ENCODE measurements at places on chromosomes 13 and 19.

GRCh38 chr13:64429691-64430090 is 2800.4 kb downstream of the PCDH9 start:
- DNase-seq, result no peak

DNA sequence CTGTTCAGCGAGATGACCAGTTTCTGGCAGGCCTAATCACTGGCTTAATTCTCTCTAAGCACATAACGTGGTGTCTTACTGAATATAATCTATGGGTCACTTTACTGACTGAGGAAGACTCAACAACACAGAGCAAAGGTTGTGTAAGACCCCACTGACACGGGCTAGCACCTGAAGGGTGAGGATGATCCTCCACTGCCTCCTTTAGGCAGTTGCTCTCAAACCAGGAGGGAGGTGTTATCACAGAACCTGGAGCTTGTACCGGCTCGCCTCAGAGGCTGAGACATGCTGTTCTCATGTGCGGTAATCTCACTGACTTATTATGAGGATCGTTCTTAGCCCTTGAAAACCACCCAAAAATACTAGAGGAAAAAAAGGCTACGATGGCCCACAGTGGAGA is 28.3 kb downstream of the RCBTB2 start:
- DNase-seq, result no peak

- DNase-seq, result no peak
These were observed 276.4 kb upstream of the EDNRB start for GRCh38 chr13:78194904-78195639.

- DNase-seq, result no peak
These were observed 23.8 kb downstream of the PRKD2 start for GRCh38 chr19:46692918-46693722.

DNA sequence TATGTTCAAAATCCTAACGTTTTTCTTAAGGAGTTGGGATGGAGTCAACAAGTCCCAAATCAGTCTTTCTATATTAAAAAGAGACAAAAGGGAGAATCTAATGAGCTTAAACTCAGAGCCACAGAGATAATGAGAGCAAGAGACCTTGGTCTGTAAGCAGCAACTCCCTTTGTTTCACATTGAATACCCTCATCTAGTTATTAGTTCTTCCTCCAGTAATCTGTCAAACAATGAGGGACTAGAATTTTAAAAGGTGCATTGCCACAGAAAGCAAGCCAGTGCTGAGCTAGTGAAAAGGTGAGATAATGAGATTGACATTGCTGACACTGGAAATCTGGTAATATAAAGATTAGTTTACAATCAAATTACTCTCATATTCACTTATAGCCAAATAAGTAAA is 718.6 kb downstream of the DACH1 start:
- no peak for DNase-seq

DNA sequence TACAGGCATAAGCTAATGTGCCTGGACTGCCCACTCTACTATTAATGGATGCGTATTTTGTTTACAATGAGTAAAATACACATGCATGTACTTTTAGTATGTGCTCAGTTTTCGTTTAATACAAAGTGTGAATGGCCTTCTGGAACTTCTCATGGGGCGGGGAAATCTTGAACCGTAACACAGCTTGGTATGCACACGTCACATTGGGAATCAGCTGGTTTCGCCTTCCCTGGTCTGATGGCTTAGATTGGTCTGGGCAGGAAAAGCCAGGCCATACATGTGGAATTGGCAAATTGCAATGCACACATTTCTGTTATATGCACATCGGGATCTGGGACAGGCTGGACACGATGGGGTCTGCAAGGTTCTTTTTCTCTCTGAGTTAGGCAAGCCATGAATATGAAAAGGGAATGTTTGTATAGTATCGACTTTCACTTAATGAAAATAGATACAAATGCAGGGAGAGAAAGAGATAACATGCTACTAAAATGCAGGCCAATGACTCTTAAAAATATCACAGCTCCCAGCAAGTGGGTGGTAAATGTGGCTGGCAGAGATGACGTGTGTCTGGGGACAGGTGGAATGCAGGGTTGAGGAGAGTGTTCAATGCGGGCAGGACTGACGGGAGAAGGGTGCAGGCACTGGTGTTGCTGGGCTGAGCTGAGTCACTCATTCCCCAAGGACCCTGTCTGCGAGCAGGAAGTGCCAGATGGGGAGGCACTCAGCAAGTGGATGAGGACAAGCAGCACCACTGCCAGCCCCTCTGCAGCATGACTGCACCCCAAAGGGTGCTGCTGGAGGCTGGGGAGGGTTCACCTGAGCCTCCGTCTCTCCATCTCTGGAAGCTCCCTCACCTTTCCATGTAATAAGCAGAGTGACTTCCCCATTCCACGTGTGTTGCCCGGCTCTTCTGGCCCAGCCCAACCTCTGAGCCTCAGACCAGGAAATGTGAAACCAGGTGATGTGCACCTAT is 204.0 kb upstream of the GPR12 start:
- no peak for DNase-seq

DNA sequence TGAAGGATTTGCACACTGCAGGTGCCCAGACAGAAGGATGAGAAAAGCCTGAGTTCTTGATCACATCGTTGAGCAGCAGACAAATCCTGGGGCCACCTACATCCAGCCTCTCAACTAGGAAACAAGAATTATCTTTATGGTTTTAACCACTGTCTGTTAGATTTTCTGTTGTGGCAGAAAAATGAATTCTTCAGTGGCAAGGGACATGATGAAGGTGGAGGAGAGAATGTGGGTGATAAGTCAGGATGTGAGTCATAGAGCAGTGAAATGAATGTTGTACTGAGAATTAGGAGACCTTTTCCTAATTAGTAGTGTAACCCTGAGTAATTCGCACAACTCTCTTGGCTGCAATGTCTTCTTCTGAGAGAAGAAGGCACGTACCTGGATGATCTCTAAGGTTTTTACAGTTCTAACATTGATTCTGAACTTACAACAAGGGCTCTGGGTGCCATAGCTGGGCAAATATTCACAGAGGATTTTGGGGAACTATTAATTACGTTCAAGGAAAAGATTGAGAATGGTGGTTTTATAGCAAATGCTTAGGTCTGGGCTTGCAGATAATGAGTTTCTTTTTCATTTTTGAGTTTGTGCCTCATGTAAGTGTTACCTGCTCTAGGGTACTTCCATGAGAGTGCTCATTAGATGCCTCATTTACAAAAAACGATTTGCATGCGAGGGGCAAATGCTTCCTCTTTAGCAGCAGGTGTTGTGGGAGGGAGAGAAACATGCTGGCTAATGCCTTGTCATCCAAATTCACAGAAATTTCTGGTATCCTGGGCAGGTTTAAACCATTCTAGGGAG is 111.0 kb upstream of the KL start:
- no peak for DNase-seq

DNA sequence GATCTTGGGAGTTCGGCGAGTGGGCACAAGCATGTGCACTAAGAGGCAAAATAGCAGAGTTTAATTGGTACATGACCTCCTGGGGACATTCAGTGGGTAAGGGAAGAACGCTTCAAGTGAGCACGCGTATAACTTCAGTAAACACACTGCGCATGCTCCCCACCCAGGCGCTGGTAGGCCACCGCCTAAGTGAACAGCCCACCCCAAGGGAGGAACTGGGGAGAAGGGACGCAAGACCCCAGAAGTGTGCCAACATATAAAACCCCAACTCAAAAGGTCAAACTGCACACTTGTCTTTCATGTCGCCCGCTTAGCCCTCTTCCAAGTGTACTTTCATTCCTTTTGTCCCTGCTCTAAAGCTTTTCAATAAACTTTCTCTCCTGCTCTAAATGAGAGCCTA is 10.5 kb upstream of the NTN5 start:
- DNase-seq, result peak; percentile 81

DNA sequence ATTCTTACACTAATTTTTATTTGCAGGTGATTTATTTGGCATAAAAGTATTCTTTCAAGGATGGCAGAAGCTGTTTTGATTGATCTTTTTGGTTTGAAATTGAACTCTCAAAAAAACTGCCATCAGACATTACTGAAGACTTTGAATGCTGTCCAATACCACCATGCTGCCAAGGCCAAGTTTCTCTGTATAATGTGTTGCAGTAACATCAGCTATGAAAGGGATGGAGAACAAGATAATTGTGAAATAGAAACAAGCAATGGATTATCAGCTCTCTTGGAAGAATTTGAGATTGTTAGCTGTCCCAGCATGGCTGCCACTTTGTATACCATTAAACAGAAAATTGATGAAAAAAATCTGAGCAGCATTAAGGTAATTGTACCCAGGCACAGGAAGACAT is 1.2 kb downstream of the LACC1 start:
- no peak for DNase-seq

GRCh38 chr19:46115396-46116106 is 8.9 kb downstream of the IGFL3 start:
- DNase-seq, result no peak

DNA sequence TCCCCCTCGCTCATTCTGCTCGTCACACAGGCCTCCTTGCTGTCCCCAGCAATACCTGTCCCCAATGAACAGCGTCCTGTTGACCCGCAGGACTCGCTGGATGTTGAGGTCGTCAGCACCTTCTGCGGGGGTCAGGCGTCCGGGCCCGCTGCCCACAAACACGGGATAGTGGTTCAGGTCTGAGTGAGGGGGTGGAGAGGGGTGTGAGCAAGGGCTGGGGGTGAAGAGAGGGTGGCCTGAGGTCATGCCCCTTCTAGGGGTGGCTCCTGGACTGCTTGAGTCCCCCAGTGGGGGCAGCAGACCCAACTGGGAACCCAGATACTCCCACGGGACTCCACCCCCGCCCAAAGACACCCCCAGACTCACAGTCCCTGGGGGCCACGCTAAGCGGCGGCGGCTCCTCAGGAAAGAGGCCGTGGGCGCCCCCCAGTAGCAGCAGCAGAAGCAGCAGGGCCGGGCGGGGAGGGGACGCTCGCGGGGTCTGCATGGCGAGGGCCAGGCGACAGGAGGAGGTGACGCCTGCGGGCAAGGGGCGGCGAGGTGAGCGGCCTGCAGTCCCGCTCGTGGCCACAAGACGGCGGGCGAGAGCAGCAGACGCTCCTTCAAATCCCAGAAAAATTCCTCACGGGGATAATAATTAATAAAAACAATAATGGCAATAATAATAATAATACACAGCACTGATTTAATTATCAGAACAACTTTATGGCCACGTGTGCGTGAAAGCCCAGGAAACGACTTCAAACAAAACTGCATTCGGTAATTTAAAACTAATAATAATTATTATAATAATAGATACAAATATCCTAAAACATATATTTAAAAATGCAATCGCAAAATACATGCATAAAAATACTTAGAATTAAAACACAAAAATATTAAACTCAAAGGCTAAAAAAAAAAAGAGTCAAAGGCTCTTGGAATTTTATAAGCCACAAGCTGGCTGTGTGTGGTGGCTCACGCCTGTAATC is 1.2 kb downstream of the SEMA6B start:
- DNase-seq, result no peak

DNA sequence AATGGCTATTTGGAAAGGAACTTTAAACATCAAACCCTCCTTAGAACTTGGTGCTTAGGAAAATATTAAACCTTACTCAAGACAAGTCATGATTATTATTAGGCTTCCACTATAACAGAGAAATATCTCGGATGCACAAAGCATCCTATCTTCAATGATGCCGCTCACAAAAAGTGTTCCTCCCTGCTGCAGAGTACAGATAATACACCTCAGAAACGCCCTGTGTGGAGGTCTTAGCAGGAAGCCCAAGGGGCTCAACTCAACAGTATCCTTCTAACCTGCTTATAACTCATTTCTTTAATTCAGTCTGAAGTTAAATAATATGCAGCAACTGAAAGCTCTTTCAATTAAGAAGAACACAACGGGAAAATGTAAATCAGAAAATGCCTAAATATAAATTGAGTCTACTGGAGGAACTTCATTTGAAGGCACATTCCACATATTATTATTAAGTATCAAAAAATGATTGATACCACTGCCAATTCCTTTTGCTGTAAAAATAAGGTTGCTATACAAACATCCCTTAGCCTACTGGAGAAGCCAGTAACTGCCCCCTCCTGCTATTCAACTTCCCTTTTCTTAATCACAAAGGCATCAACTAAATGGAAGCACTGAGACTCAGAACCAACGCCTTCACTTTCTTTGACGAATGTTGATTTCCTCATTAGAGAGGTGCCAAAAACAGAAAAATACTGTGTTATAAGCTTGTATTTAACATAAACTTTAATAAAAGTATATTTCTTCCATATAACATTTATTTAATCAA is 12.0 kb downstream of the ELF1 start:
- no peak for DNase-seq

GRCh38 chr13:36031490-36031889 is 99.7 kb downstream of the DCLK1 start:
- no peak for DNase-seq

DNA sequence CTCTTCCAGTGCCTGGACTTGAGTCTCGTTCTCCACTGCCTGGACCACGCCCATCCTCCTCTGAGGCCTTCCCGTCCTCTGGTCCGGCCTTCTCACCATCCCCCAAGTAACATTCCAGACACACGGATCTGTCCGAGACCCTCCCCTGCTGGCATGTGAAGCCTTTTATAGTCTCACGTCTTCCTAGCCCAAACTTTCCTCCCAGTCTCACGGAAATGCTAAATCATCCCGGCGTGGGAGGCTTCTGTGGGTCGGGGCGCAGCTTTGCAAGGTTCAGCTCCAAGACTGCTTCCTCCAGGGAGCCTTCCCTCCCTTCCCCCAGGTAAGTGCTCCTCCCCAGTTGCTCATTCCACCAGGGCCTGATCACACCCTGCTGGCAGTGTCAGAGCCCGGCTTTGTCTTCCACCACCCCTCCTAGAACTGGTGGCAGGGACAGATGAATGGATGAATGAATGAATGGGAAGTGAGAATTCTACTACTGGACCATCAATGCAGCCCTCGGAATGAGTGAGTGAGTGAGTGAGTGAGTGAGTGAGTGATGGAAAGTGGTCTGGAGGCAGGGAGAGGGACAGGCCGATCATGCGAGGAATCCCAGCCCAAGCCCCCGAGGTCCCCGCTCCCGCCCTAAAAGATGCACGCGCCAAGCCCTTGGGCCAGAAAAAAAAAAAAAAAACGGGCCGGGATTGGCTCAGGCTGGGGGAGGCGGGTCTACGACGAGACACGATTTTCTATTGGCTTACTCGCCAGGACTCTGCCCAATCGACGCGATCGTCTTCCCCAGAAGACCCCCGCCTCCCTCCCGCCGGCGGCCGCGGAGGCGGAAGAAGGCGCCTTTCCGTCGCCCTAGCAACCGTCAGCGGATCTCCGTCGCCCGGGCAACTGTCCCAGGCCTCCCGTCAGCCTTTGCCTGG is 9.3 kb downstream of the EPHX3 start:
- DNase-seq, result peak; percentile 98

DNA sequence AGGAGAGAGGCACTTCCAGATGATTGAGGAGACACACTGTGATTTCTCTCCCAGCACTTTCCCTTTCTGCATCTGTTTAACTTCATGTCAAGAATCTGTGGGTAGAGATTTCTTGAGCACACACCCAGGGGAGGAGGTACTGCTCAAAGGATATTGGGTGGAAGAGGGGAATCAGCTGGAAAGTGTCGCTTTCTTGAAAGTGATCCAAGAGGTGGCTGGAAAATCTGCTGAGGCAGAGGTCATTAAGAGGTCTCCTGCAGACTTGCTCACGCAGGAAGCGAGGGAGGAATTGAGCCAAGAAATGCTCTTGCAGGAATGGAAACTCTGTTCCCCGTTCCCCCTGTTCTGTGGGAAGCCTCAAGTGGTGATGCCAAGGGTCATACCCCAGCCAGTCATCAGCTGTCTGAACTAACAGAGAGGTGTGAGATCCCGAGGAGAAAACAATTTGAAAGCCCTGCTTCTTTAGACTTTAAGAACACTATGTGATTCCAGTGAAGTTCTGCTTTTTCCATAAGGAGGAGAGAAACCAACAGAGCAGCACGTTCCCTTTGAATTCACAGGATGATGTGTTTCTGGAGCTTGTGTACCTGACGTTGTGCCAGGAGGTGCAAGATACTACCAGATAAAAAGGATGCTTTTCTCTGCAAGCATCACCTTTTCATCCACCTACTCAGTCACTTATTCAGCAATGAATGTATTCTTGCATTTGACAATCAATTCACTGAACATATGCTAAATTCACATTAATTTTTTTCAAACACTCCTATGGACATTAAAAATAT is 163.4 kb upstream of the GPR12 start:
- DNase-seq, result peak; percentile 70

Data from left lung (tissue), 14 donors.